Panc1 (cell line): ENCODE measurements at places on chromosomes 6 and 20.

- no peak for DNase-seq
Observed at GRCh38 chr20:1491281-1491840, at the start of gene SIRPB2. TSS of gene SIRPB2 (minus strand) at chr20:1491420. CDS start at chr20:1491359, 61 bp downstream.

- DNase-seq: no peak
Observed at GRCh38 chr6:13515912-13516311, 28.5 kb upstream of the GFOD1 start.

DNA sequence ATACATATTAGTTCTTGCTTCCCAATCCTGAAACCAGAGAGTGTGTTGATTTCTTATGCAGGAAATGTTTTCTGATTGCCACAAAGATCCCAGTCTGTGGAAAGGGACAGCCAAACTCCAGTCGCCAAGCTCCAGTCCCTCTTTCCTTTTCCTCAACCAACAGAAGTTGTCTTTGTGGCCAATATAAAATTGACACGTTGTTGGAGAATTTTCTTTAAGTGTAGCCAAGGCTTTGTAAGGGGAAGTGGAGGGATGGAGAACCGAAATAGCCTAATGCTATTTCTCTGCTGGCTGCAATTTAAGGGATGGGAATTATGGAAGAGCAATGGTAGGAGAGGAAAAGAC, 5.4 kb downstream of the ADGRB3 start:
- DNase-seq: no peak

DNA sequence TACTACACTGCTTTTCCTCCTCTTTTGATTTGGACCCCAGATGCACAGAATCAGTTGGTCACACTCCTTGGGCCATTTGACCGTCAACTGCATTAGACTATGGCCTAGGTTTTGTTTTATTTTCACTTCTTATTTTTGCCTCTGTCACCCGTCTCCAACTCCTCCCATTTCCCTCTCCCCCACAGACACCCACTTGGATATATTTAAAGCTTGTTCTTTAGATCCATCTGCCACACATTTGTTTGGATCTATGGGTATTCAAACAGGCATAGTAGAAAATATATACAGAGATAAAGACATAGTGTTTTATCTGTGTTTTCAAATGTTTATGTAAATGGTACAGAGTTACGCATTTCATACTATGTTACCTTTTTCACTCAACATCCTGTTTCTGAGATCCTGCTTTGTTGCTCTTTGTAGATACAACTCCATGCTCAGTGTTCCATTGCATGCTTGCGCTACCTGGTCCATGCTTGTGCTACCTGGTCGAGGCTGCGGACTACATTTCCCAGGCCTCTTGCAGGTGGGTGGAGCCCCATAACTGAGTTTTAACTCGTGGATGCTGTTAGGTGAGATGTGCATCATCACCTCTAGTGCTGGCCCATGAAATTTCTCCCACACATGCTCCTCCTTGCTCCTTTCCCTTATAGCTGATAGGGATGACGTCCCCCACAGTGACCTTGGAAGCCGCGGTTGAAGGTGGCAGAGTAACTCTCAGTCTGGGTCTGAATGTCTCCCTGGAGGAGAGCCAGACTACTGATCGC, 11.5 kb upstream of the PREX1 start:
- no peak for DNase-seq

DNA sequence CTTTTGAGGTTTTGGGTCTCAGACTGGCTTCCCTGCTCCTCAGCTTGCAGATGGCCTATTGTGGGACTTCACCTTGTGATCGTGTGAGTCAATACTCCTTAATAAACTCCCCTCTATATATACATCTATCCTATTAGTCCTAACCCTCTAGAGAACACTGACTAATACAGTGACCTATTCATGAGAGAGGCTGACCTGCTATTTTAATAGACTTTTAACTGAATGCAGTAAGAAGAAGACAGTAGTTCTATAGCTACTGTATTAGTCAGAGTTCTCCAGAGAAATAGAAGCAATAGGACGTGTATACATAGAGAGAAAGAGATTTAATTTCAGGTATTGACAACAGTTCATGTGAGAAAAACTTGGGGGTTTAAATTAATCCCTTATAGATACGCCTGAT, 53.3 kb upstream of the SMLR1 start:
- DNase-seq: no peak

DNA sequence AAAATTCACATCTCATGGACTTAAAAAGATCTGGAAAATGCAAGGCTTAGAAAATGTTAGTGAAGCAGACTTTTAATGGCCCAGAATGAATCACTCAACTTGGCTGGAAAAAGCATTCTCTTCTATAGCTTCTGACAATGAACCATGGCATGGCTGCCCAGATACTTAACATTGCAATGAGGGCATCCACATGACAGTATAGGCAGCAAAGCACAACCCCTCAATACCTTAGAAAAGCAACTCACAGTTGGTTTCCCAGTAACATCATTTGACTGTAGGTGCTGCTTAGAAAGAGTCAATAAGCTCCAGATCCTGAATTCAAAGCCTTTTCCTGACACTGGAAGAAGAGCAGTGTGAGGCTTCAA, 155.8 kb downstream of the EYA4 start:
- DNase-seq: no peak

DNA sequence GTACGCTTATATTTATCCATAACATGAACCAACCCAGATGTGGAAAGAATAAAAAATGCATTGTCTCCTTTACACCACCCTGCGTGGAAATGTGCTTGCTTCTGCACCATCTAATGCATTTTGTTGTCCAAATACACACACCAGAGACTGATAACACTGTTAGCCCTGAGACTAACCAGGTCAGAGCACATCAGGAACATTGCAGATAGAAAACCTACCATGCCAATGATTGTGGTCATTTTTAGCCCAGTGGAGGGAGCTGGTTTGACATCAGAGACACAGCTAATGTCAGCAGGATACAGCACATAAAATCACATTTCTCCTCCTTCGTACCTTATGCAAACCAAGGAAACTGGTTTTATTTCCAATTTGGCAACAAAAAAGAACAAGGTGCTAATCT, 528.7 kb downstream of the DOK5 start:
- DNase-seq: no peak

DNA sequence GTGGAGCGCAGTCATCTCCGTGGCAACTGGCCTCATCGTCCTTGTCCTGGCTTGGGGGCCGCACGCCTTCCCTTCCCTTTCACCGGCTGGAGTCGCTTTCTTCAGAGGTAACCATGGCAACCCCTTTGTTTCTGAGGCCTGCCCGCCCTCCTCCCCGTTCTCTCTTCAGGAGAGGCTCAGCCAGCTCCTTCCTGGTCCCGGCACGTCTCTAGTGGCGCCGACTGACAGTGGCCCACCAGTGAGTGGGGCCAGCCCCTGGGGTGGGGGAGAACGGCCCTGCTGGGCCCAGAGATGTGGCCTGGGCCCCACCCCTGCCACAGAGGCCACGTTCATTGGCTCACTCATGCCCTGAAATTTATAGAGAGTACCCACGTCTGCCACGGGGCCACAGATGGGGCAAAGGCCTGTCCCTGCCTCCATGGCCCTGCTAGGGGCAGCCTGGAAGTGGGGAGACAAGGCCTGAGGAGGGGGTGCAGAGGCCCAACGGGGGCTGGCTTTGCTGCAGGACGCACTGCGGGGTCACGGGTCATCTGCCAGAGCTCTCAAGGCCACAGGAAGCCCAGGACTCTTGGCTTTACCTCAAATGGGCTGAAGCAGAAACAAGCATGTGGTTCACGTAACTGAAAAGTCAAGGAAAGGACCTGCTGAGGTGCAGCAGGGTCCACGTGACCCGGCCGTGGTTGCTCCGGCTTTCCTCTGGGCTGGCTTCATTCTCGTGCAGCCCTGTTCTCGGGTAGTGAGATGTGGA, 1.4 kb upstream of the OSBPL2 start:
- no peak for DNase-seq

- no peak for DNase-seq
Observed at GRCh38 chr20:10625641-10626040, 48.2 kb downstream of the JAG1 start.

DNA sequence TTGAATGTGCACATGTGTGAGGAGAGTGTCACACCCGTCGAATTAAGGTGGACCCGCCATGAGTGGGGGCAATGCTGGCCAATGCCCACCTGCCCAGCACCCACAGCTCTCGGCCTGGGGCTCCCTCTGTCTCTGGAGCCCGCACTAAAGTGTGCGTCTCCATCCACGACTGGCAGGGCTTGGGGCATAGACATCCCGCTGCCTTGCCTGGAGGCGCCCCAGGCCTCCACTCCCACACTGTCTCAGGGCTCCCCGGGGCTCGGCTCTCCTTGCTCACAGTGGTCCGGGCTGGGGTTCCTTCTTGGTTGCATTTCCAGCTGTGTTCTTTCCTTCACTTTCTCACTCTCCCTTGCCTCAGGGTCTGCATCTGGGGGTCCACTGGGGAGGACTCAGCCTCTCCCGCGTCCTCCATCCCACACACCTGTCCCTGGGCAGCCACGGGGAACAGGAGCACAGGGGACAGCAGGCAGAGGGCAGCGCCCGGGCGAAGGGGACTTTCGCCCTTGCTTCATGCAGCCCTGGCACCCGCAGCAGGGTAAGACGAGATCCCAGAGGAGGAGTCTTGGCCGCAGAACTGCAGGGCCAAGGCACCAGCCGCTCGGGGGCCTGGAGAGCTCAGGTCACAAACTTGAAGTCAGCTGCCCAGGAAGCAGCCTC, 20.1 kb upstream of the MRGBP start:
- DNase-seq: no peak

DNA sequence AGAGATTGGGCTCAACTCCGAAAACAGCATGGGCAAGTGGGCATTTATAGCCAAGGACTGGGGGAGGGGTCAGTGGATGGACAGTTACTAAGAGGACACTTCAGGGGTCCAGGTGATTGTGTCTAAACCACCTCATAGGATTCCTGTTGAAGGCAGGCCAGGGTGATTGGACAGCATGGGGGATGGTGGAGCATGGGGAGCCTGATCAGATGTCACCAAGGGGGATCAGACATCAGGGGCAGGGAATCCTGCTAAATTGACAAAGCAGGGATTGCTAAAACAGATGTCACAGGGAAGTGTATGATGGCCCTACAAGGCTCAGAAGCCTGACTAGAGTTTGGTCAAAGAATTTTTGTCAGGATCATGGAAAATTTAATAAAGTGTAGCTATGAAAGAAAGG, 2.4 kb upstream of the PYGB start:
- no peak for DNase-seq
